Neural cell (in vitro differentiated cells): ENCODE measurements at places on chromosomes 12 and 14. TPM values are rescaled to one million over a fixed set of nuclear protein-coding genes. Genes with fewer than 3 reads are reported as not detected.

The SMOC1 gene
- polyA plus RNA-seq = 4.1 and 8.7 TPM in 2 replicates

The WNT1 gene
- not detected in 2 replicates for polyA plus RNA-seq

The ASPG gene
- polyA plus RNA-seq = 0.16 and 1.4 TPM in 2 replicates

The KCNA5 gene
- 7.5 and 8.6 TPM in 2 replicates for polyA plus RNA-seq

The TAPBPL gene
- polyA plus RNA-seq = not detected in 2 replicates
